ENCODE measurements at places on chromosomes 1 and 21. TPM values are rescaled to one million over a fixed set of nuclear protein-coding genes. Genes with fewer than 3 reads are reported as not detected.

DNA sequence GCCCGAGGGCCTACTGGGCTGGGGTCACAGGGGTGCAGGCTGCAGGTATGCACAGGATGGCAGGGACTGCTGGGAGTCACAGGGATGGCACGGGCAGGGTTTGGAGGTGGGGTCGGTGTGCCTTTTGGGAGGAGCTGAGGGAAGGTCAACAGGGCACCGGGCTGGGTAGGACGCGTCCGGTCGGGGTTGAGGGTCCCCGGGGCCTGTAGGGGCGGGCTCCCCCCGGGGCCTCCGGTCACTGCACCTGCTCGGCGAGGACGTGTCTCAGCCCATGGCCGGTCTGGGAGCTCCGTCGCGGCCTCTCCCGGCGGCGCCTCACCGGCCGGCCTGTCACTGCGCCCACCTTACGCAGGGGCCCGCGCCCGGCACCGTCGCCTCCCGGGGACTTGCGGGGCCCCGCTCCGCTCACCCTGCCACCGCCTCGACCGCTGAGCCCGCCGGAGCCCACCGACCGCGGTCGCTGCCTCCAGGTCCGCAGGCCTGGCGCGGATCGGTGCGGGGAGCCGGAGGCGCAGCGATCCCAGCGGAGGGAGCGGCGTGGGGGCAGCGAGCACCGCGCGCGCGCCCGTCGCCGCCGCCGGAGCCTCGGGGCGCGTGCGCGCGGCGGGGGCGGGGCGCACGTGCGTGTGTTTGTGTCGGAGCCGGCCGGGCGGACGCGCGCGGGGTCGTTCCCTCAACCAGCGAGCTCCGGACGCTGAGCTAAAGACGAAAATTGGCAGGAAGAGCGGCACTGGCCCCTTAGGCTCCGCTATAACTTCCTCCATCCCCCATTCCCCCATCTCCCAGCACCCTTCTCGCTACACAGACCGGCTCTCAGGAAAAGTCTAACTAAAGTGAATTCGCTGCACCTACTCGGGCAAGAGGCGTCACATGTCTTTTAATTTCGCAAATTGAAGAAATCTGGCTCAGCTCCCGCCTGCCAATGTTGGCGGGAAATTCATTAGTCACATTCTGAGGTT is at the start of gene AMIGO1:
Gene AMIGO1, minus strand, starts transcription at position 552 of the 959 bp plus-strand sequence. CDS start 815 bp downstream, outside the sequence.
- DNase-seq = no peak

The SPRR2A gene
- total RNA-seq = not detected

DNA sequence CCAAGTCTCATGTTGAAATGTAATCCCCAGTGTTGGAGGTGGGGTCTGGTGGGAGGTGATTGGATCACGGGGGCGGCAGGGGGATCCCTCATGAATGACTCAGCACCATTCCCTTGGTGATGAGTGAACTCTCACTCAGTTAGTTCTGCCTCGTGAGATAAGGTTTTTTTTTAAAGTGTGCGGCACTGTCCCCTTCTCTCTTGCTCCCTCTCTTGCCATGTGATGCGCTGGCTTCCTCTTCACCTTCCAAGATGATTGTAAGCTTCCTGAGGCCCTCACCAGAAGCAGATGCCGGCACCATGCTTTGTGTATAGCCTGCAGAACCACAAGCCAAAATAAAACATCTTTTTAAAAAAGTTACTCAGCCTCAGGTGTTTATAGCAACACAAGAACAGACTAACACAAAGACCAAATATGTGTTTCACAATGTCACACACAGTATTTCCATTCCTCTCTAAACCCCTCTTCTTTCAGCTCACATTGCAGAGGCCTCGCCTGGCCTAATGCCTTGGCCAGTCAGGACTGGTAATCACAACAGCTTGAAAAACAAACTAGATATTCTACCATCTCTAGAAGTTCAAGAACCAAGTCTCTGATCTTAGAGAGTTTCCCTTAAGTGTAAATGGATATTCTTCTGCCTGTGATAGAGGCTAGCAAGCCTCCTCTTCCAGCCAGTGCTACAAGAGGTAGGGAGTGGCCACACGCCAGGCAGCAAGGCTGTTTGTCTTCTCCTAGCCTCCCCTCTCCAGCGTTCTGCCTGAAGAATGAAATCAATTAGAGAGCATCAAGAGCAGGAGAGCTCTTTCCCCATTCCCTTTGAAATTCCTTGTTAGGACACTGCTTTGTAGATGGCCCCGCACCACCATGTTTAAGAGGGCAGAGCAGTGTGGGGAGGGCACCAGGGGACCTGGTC is 19.6 kb upstream of the RAP1A start:
- DNase-seq = no peak

The OPRD1 gene
- total RNA-seq = not detected

DNA sequence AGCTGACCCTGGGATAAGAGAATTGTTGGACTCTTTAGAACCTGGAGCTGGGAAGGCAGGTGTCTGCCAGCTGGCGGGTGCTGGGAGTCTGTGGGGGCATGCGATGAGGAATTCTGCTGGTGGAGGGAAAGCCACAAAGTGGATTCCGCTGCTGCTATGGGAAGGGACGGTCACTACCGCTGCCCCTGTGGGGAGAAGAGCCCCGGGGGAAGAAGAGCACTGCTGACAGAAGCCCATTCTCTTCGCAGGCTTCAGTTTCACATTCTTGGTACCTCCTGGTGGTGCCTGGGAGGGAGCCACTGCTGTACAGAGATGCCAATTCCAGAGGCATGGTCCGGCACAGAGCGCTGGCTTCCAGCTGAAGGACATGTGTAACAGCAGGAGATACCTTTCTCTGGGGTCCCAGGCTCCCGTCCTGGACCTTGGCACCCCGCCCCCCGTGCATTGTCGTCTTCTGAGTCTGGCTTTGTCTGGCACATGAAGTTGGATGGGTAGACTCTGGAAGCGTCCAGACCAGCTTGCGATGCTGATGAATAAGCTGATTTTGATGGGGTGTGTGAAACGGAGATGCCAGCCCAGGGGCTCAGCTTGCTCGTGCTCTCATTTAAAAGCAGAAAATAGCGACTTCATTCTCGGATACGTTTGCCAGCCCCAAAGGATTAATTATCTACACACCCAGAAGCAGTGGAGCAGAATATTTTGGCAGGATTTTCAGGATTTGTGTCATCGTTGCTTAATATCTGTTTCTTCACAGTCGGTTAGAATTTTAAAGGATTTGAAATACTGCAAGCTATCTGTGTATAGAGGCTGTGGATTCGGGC is 13.2 kb downstream of the PDXK start:
- DNase-seq = no peak

The MCOLN2 gene
- 1.8 TPM for total RNA-seq

DNA sequence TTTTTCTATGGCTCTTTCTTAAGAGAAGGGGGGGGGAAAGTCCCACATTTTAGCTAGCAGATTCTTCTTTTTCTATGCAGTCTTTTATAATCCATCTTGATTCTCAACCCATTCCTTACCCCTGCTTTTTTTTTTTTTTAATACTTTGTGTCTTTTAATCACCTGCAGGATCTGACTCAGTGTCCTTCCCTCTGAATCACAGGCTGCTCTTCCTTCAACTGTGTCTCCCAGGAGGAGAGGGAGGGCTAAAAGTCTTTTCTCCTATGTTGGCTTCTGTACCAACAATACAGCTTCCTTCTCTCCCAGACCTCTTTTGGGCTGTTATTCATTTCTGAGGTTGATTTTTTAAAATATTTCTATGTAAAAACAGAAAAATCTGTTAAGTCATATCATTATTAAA is 686.2 kb downstream of the ADGRL2 start:
- DNase-seq = no peak

GRCh38 chr1:198726455-198726854 is 87.6 kb downstream of the PTPRC start:
- DNase-seq = no peak

The ATP6V1G3 gene
- not detected for total RNA-seq

The TNFSF4 gene
- total RNA-seq = 5.4 TPM

- no peak for DNase-seq
These were observed 25.7 kb upstream of the PEX10 start for GRCh38 chr1:2438038-2438437.

The C1orf94 gene
- not detected for total RNA-seq

The CELA2B gene
- total RNA-seq = not detected

DNA sequence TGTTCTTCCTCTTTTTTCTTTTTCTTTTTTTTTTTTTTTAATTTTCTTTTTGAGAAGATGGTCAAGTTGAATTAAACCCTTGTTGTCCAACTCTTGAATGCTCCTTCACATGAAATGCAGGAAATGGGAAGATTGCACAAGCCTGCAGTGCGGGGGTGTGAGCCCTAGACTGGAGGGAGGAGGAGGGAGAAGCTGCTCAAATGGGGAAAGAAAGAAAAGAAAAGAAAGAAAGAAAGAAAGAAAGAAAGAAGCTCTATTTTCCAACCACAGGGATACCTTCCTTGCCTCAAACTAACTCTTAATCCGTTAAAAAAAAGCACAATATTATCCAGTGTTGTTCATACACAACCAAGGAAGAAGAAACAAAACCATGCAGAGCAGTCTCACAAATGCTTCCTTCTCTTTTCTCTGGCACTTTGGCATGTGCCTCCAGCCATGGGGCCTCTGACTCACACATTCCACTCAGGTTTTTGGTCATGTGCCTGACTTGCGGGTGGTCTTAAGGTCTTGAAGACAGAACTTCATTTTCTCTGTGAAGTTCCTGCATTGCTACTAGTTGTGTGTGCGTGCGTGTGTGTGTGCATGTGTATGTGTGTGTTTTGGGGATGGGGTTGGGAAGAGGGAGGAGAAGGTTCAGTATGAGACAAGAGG is 276.1 kb downstream of the RPS6KC1 start:
- no peak for DNase-seq

- DNase-seq = no peak
These were observed 466.2 kb downstream of the USP25 start for GRCh38 chr21:16196001-16196400.

The LRRC39 gene
- total RNA-seq = 2.4 TPM

- DNase-seq = no peak
These were observed 33.5 kb downstream of the LAMC2 start for GRCh38 chr1:183219616-183220009.

GRCh38 chr1:20250340-20250989 is 40.2 kb upstream of the VWA5B1 start:
- DNase-seq = no peak

The LACTBL1 gene
- not detected for total RNA-seq

The GUK1 gene
- 422 TPM for total RNA-seq

The FAM151A gene
- not detected for total RNA-seq

The TMEM82 gene
- not detected for total RNA-seq

The LCE3E gene
- not detected for total RNA-seq

DNA sequence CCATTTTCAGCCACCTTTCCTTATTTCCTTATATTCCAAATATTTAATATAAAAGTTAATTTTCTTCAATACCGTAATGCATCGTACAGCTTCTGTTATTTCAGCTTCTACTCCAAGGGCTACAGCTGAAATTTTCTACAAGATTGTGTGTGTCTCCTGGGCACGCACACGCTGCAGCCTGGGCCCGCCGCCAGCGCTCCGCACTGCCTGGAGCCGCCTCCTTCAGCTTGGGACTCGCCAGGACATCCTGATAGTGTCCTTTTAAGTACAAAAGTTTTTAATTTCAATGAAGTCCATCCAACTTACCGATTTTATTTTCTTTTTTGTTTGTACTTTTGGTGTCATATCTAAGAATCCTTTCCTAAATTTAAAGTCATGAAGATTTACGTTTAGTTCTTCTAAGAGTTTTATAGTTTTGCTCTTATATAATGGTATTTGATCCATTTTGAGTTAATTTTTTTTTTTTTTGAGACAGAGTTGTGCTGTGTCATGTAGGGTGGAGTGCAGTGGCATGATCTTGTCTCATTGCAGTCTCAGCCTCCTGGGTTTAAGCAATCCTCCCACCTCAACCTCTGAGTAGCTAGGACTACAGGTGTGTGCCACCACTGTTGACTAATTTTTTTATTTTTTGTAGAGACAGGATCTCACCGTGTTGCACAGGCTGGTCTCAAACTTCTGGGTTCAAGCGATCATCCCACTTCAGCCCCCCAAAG is 82.8 kb downstream of the AXDND1 start:
- no peak for DNase-seq

DNA sequence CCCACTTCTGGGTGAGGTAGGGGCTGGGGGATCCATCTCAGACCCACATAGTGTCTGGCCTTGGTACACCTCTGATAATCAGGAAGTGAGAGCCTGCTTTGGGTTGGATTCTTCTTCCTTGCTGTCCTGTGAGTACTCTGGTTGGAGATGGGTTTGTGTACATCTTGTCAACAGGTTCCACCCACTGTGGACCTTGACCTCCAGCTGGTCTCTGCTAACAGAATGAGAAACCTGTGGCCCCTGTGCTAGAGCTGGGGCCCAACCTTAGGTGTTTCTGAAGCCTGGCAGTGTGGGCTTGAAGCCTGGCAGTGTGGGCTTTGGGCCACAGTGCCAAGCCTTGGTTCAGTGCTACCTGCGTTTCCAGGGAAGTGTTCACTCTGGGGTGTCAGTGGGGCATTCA is 2.6 kb downstream of the ZBTB48 start:
- no peak for DNase-seq

DNA sequence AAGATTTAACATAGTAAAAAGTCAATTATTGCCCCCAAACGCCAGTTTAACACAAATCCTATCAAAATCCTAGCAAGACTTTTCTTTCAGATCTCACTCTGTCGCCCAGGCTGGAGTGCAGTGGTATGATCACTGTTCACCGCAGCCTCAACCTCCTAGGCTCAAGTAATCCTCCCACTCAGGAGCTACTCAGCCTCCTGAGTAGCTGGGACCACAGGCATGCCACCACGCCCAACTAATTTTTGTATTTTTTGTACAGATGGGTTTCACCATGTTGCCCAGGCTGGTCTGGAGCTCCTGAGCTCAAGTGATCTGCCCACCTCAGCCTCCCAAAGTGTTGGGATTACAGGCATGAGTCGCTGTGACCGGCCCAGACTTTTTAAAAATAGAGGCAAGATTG is 4.8 kb downstream of the SNIP1 start:
- DNase-seq = no peak

- no peak for DNase-seq
These were observed 24.7 kb upstream of the DMBX1 start for GRCh38 chr1:46464915-46465314.

- no peak for DNase-seq
These were observed 2.0 kb downstream of the GFI1 start for GRCh38 chr1:92484472-92485380.

DNA sequence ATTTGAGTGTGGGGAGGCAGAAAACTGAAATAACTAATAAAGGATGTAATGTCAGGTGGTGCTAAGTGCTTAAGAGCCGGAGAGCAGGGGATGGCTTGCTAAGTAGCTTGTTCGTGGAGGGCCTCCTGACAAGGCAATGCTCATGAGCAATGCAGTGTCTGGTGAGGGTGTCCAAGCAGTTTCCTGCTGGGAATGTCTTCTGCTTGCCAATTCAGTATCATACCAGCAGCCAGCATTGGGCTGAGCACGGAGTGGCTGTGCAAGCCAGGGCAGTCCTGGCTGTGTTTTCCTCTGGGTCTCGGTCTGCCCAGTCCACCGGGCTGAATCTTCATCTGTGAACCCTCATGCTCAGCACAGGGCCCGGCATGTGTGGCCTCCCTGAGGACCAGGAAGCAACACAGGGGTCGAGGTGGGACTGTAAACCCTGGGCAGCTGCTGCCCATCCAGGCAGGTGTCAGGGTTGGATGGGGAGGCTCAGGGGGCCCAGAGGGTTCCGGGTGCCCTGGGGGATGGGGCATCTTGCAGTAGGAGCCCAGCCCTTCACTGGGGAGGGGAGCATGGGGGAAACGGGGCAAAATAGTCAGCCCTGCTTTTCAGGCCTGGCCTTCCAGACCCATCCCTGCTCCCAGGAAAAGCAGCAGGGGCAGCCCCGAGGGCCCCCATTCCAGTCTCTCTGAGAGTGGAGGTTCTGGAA is 27.5 kb downstream of the EDN2 start:
- DNase-seq = no peak

GRCh38 chr1:97461782-97462181 is 459.1 kb downstream of the DPYD start:
- no peak for DNase-seq
